ENCODE measurements at places on chromosomes 2 and 18. TPM values are rescaled to one million over a fixed set of nuclear protein-coding genes. Genes with fewer than 3 reads are reported as not detected.

DNA sequence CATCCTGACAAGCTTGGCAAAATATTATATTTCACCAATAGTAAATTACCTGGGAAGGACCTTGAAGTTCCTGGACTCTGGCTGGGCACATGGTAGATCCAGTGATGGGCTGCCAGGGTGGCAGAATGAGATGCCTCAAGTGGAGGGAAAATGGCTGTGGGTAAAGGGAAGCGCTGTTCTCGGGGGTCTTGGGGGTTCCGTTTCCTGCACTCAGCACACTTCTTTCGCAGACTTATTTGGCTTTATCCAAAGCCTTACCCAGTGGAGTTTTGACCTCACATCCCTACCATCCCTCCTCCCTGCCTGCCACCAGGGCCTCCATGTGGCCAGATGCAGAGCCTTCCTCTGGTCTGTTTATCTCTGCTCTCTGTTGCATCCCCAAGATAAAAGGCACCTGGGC is 654.9 kb upstream of the HS6ST1 start:
- H3K27ac ChIP-seq, result no peak overlapping the region
- no peak for DNase-seq
- no peaks in the 10 kb centered on the region for H3K36me3 ChIP-seq

The EIF5B gene
- total RNA-seq, result 27.0 TPM

DNA sequence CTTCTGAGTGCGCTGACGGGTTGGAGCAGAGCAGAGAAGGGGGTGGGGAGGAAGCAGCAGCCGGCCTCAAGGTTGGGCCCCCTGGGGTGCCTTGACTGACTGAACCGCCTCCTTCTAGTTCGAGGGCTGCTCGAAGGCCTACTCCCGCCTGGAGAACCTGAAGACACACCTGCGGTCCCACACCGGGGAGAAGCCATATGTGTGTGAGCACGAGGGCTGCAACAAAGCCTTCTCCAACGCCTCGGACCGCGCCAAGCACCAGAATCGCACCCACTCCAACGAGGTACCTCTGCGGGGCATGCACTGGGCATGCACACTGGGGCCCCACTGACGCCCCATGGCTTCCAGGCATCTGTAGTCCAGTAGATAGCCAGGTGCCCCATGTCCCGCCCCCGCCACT is 246.9 kb downstream of the GLI2 start:
- no peak for DNase-seq
- peaks cover 1% of the 10 kb centered on the region for H3K4me1 ChIP-seq

The CTLA4 gene
- not detected for total RNA-seq

GRCh38 chr2:111707700-111708099 is 176.3 kb downstream of the ANAPC1 start:
- H3K36me3 ChIP-seq, result no peaks in the 10 kb centered on the region
- H3K27me3 ChIP-seq, result no peaks in the 10 kb centered on the region
- DNase-seq, result no peak
- no peak overlapping the region for H3K4me3 ChIP-seq
- H3K4me1 ChIP-seq, result no peaks in the 10 kb centered on the region

DNA sequence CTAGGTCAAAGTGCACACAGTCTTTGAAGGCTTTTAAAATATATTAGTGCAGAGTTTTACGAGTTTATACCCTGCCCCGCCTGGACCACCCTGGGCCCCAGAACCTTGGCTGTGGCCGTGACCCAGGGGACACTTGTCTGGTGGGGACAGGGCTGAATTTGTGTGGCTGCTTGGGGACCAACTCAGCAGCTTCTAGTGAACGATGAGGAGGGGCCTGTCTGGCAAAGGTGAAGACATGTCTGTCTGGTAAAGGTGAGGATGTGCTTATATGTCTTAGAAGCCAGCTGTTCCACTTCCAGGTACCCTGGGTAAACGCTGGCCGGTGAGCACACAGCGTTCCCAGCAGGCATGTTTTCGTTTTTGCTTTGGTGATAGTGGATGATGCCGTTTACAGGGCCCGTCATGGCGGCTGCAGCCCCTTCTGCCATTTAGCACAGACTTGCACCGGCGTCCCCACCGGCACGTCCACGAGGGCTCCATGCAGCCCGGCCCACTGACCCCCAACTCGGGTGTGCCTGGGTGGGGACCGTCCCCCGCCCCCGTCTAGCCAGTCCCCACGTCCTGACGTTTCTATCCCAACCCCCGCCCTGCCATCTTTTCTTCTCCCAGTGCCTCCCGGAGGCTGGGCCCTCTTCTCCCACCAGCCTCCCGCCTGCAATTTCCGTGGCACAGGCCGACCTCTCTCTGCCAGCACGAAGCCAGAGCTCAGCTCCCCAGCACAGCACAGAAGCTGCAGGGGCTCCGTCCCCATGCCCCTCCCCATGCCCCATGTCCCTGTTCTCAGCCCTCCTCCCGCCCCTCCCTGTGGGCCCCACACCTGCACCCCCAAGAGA is 67.8 kb downstream of the SLC66A2 start:
- H3K27ac ChIP-seq, result no peak overlapping the region
- no peak for DNase-seq
- H3K27me3 ChIP-seq, result no peaks in the 10 kb centered on the region

The FAP gene
- total RNA-seq, result 0.28 TPM

The MRPL44 gene
- total RNA-seq, result 33.8 TPM

GRCh38 chr2:64713686-64714085 is 60.0 kb upstream of the SERTAD2 start:
- no peak overlapping the region for H3K27ac ChIP-seq
- H3K27me3 ChIP-seq, result no peaks in the 10 kb centered on the region
- no peak for DNase-seq

DNA sequence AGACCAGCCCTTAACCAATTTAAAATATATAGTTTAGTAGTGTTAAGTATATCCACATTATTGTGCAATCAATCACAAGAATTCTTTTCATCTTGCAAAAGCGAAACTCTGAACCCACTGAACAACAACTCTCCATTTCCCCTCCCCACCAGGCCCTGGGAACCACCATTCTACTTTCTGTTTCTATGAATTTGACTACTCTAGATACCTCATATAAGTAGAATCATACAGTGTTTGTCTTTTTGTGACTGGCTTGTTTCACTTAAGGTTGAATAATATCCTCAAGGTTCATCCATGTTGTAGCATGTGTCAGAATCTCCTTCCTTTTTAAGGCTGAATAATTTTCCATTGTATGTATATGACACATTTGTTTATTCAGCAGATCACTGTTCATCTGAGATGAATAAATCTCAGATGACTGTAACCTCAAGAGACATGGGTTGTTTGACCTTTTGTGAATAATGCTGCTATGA is 8.1 kb upstream of the SOS1 start:
- no peak overlapping the region for H3K27ac ChIP-seq
- peaks cover 9% of the 10 kb centered on the region for H3K4me1 ChIP-seq
- H3K36me3 ChIP-seq, result no peaks in the 10 kb centered on the region
- H3K4me3 ChIP-seq, result no peak overlapping the region

DNA sequence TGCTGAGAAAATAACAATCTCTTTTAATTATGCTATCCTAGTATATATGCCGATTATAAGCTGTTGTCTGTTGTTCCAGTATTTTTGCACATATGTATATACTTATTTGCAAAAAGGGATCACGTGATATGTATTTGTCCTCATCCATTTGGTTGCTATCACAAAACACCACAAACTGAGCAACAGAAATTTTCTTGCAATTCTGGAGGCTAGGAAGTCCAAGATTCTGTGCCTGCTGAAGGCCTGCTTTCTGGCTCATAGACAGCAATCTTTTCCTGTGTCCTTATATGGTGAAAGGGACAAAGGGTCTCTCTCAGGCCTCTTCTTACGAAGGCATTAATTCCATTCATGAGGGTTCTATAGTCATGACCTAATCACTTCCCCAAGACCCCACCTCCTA is 186.5 kb downstream of the LPIN1 start:
- H3K36me3 ChIP-seq, result no peaks in the 10 kb centered on the region
- no peak overlapping the region for H3K27ac ChIP-seq
- no peak for DNase-seq
- no peaks in the 10 kb centered on the region for H3K27me3 ChIP-seq
- H3K4me3 ChIP-seq, result no peak overlapping the region
- H3K4me1 ChIP-seq, result no peaks in the 10 kb centered on the region

The ARL5A gene
- 43.5 TPM for total RNA-seq

The NCKAP1 gene
- total RNA-seq, result 134 TPM

GRCh38 chr2:101766871-101767739 is 69.6 kb downstream of the MAP4K4 start:
- H3K27me3 ChIP-seq, result no peaks in the 10 kb centered on the region
- no peak overlapping the region for H3K27ac ChIP-seq
- DNase-seq, result no peak
- H3K4me3 ChIP-seq, result no peak overlapping the region

The AOX1 gene
- 1,121 TPM for total RNA-seq

DNA sequence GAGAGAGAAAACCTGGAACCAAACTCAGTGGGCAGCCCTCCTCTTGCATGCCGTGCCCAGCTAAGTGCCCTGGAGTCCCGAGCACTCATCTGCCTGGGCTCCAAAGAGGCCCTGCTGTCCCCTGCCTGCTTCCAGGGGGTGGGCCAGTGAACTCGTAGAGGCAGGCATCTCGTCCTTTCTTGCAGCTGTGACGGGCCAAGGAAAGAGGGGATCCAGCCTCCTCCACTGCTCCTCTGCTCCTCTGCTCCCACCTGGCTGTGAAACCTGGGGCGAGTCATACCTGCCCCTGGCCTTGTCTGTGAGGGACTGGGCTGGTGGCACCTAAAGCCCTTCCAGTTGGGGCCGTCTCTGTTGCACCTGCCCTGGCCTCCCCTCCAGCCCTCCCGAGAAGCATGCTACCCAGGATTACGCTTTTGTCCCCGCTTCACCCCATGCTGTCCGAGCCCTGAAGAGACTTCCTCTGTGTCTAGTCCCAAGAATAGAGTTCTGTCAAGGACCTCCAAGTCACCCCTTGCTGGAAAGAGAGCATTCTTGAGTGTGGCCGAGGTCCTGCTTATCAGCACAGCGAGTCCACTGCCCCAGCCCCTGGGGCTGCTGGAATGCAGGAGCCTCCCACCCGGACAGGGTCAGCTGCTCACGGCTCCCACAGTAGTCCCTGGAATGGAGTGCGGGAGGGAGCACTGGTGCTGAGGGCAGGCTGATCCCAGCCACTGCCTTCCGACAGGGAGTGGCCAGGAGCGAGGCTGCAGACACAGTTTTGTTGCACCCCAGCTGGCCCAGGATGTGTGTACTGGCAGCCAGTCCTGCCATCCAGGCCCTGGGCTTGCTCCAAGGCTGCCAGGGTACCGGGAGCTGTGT is 14.3 kb downstream of the KCNK3 start:
- peak; percentile 90 for DNase-seq
- no peak overlapping the region for H3K4me3 ChIP-seq
- peak overlapping the region; percentile 90 for H3K27ac ChIP-seq

GRCh38 chr2:148058641-148059040 is 37.8 kb downstream of the MBD5 start:
- no peak overlapping the region for H3K27ac ChIP-seq
- H3K27me3 ChIP-seq, result no peaks in the 10 kb centered on the region
- H3K4me3 ChIP-seq, result no peak overlapping the region
- no peak for DNase-seq
- H3K4me1 ChIP-seq, result no peaks in the 10 kb centered on the region

The CD8B2 gene
- total RNA-seq, result not detected

DNA sequence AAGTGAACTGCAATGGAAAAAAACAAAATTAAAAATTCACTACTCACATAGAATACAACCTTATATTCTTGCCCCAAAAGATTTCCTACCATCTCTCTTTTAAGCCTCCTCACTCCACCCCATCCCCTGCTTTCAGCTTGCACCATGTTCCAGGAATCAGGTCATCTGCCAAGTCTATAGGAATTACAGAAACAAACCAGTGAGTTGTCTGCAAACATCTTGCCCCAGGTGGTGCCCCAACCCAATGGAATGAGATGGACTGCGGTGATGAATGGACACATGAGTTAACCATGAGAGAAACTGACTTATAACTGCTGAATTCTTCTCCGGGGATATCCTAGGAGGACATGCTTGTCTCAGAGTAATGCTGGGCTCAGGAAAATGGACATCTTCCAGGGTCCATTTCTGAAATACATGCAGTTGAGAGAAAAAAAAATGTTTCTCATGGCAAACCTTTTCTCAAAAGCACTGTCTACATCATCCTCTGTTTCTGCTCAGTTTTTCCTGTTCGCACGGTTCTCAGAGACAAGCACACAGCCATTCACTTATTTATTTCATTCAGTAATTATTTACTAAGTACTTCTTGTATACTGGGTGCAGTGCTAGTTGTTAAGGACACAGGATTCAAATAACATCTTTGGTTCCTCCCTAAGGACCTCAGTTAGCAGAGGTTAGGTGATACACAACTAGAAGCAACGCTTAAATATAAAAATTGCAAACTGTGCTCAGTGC is 350.0 kb downstream of the RND3 start:
- DNase-seq, result no peak
- H3K36me3 ChIP-seq, result no peaks in the 10 kb centered on the region
- no peak overlapping the region for H3K27ac ChIP-seq
- H3K4me3 ChIP-seq, result no peak overlapping the region
- H3K4me1 ChIP-seq, result no peaks in the 10 kb centered on the region
- no peaks in the 10 kb centered on the region for H3K27me3 ChIP-seq

The EVX2 gene
- total RNA-seq, result not detected

DNA sequence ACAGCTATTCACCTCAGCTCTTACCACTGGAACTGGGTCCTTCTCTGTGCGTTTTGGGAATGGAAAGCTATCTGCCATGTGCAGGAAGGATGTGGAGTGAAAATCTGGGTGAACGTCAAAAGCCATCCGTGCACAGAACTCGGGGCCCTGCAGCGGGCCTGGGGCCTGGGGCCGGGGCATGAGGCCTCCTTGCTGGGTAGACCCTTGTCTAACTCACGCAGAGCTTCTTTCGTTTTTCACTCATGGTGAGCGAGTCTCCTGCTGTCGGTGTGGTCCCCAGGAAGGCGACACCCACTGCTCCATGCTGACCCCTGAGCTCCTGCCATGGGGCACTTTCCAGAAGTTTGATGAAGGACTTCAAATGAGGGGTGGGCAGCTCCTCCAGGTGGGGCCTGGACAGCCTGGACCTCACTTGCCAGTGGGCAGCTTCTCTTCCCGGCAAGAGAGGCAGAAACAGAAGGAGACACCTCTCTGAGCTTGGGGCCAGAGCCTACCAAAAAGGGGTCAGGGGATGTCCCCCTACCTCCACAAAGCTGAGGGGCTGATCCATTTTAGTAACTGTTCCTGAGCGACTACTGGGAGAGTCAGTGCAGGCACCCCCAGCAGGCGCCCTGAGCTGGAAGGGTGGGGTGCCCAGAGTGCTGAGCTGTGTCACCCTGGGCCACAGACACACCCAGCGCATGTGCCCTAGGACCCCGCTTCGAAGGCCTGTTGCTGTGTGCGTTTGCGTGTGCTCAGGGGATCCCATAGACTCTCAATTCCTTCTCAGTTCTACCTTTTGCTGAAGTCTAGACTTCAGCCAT is 117.7 kb upstream of the HDAC4 start:
- H3K27me3 ChIP-seq, result no peaks in the 10 kb centered on the region
- H3K36me3 ChIP-seq, result no peaks in the 10 kb centered on the region
- no peak for DNase-seq
- H3K4me1 ChIP-seq, result no peaks in the 10 kb centered on the region
- H3K4me3 ChIP-seq, result no peak overlapping the region
